ENCODE measurements at places on chromosomes 11 and 22.

DNA sequence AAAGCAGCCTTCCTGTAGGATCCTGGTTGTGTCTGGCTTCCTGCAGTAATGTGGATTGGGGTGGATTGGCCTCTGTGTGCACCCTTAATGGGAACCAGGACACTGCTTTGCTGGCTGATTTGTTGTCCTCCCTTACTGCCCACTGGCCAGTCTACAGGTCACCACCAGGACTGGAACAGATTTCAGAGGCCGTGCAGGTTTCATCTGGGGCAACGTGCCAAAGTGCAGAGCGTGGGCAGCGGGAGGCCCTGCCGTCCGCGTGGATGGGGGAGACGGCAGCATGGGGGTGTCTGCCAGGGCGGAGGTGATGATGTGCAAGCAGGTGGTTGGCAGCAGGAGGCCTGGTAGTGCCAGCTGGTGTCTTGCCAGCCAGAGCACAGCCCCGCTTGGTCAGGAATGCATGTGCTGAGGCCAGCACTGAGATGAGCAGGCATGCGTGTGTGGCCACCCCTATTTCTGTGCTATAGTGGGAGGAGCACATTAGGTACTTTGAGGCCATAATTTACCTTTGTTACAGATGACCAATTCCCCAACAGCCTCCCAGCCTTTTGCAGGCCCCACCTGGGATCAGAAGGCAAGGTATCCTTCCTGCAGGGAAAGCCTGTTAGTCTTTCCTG lies 24.3 kb downstream of the BCR start:
- DNase-seq, result no peak

DNA sequence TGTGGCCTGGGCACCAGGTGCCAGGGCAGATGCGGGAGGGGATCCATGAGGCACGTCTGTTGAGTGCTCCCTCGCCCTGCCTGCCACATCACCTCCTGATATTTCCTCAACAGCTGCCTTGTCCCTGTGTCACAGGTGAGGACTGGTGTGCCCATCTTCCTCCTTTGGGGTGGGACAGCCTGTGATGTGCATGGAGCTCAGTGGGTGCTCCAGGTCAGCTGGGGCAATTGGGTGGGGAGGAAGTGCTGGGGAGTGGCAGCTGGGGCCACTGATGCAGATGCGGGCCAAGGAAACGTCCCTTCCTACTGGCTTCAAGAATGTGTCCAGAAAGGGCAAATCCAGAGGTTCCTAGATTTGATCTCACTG lies 83.6 kb downstream of the MORC2 start:
- no peak for DNase-seq

- DNase-seq, result no peak
Measured at GRCh38 chr11:69799582-69799981, 19.6 kb downstream of the FGF3 start.

DNA sequence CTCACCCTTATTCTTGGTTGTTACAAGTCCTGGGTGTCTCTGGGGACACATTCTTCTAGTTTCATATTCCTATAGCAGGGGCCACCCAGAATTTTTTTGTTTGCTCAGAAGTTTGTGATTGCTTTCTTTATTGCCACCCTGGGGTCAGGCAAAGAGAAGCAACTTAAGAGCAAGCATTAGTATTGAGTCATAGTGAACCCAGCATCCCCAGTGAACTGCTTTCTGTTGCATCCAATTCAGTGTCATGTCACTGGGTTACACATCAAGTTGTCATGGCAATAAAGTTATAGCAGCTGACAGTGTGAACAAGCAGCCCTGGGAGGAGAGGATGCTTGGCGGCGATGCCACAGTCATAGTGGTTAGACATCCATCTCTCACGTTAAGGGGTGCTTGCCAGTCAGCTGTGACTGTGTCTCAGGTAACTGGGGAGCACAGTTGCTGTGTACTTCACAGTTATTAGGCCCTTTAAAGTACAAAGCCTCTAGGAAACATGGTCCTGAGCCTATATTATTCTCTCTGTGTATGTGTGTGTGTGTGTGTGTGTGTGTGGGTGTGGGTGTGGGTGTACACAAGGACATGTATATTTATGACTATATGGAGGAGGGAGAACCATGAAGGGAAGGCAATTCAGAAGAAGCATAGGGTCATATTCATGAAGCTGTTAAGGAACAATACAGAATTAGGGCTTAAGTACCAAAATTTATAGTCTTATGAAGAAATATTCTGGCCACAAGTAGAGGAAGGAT lies 52.5 kb downstream of the TRIM44 start:
- no peak for DNase-seq

DNA sequence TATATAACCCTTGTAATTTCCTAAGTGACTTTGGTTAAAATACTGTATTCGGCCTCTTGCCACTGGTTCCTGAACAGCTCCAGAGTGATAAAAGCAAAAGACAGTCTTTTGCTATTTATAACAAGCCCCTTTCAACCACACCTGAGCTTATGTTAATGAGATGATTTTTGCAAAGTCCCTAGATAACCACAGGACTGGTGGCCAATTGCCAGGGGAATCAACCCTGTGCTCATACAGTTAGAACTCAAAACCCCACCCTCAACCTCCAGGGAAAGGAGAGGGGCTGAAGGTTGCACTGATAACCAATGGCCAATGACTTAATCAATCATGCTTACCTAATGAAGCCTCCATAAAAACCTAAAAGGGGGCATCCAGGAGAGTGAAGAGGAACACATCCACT lies 77.9 kb downstream of the SIK3 start:
- DNase-seq, result no peak

DNA sequence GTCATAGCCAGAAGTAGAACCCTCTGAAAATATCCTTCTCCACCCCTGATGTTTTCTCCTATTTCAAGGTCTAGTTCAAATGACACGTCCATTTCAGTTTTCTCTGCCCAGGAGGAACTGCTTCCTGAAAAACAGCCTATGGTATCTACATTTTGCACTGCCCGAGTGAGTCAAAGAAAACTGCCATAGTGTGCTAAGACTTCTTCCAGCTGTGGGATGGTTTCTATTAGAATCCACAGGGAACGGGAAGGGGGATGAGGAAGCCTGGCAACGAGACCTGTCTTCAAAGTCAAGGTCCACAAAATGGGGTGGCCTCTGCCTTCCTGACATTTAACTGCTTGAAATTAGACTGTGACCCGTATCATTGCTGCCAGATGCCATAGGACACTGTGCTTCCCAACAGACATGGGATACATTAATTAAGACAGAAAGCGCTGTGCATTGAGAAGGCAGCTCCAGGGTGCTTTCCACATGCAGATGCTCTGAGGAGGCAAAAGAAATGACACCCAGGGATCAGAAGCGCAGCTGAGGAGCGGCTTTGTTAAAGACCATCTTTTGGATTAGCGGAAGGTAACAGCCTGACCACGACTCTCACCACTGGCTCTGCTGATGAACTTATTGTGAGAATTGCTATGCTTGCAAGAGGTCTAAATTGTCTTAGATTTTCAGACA lies 39.4 kb upstream of the NUP50 start:
- DNase-seq, result no peak

- DNase-seq, result no peak
Measured at GRCh38 chr11:92929246-92929645, 40.2 kb upstream of the MTNR1B start.

DNA sequence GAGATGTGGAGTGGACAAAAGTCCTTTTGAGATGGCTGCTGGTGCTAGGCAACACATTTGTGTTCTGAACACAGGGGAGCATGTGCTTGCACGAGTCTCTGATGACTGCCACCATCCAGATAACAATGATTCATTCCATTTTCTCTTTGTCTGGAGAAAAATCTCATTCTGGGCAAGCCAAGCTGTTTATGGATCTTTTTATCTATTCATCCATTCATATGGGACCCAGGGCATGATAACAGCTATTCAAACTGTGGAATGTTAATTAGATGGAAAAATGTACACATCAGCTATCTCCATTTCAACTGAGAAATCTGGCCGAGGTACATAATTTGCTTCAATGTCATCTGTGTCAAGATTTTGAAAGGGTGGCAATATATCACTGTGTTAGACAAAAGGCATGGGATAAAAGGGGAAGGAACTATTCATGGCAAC lies 117.5 kb upstream of the ZBED5 start:
- no peak for DNase-seq

- no peak for DNase-seq
Measured at GRCh38 chr11:91435694-91436395, 788.8 kb upstream of the FAT3 start.

Measured in AG04450 (cell line).